ENCODE measurements at places on chromosomes 4 and X.

- DNase-seq: no peak
These were observed 29.8 kb upstream of the H2AZ1 start for GRCh38 chr4:99979872-99980271.

DNA sequence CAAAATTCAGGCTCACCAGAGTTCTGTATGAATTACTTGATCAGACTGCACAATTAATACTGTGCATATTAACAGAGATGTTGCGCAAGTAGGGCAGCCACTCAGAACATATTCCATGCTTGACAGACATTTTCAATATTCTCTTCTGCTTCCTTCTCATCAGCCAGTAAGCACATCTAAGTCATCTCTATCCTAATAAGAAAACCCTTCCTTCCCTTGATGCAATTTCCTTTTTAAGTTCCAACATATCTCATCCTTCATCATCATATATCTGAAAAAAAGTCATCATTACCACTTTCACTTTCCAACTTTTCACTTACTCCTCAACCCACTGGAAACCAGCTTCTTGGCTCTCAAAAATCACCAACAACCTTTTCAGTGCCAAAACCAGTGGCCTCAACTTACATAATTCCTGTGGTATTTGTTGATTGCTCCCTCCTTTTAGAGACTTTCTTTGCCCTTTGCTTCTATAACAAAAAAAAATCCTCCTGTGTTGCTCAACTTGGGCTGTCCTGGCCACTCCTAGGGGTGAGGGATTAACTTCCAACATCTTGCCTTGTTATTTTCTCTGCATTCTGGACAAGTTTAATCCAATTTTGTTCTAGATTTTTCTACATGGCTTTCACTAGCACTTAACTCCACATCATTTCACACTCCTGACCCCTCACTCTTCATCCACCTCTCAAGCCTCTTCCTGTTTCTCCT, 14.1 kb downstream of the MBNL3 start:
- DNase-seq: no peak

DNA sequence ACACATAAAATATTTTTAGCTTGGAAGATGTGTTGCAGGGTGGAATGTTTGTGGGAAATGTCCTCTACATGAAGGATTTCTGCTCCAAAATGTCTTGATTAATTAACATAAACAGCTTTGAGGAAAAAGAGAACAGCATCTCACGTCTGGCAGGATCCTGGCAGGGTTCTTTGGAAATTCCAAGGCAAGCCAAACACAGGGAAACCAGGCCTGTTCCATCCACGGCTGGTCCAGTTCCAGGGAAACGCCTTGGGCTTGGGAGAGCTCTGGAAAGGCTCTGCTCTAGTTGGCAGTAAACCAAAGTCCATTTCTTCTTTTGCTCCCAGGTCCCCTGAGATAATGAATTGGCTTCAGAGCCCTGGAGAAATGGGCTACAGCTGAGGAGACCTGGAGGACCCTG, 42.4 kb upstream of the GAB1 start:
- DNase-seq: no peak

- DNase-seq: no peak
These were observed 1105.9 kb downstream of the ARAP2 start for GRCh38 chr4:35138449-35138848.

DNA sequence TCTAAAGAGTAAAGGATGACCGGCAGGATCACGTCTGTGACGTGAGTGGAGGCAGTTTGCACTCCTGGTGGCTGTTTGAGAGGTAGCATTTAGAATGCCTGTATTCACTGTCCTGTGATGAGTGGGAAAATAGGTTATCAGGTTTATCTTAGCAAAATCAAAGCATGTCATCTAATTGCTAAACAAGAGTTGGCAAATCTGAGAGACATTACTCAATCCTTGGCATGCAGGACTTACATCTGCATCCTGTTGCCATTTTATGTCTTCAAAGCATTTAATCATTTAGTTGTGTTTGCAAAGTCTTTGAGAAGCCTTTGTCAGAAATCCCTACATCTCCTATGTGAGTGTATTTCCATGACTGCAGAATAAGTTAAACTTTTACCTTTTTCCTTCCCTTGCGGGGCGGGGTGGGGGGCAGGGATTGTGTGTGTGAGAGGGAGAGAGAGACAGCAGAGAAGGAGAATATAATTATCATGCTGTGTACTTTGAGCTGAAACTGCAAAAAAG, 41.4 kb upstream of the MSANTD1 start:
- DNase-seq: no peak
